ENCODE measurements at places on chromosomes 16 and 17.

DNA sequence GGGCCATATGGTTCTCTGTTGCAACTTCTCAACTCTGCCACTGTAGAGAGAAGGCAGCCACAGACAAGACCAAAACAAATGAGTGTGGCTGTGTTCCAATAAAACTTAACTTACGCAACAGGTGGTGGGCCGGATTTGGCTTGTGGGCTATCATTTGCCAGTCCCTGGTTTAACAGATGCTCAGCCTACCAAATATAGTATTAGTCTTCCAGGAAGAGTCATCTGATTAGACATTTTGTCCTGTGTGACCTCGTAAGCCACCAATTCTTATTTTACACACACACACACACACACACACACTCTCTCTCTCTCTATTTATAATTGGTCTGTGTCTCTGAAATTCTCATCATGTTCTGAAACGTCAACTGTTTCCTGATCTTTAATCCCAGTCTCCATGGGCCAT lies 245.9 kb downstream of the XYLT1 start:
- no peak for DNase-seq

- no peak for DNase-seq
Measured at GRCh38 chr17:27896701-27897100, 3.5 kb upstream of the LYRM9 start.

DNA sequence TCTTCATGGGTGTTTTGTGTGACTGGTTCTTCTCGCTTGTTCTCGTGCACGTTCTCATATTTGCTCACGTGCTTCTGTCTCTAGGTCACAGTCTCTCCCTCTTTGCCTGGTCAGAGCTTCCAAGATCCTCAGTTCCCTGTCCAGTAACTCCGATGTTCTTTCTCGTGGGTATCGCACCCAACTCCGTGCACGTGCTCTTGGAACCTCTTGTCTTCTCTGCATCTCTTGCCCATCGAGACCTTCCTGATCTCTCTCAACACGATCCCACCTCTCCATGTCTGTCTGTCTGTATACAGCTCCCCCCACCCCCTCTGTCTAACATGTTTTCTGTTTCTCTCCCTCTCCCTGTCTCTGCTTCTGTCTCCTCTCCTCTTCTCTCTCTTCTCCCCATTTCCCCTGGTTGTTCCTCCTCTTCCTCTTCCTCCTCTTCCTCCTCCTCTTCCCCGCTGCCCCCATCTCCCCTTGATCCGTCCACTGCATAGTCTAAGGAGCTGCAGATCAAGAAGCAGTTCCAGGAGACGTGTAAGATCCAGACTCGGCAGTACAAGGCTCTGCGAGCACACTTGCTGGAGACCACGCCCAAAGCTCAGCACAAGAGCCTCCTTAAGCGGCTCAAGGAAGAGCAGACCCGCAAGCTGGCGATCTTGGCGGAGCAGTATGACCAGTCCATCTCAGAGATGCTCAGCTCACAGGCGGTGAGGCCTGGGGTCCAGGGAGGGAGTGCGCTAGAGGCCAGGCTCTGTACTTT lies 6.1 kb downstream of the HIRIP3 start:
- no peak for DNase-seq

DNA sequence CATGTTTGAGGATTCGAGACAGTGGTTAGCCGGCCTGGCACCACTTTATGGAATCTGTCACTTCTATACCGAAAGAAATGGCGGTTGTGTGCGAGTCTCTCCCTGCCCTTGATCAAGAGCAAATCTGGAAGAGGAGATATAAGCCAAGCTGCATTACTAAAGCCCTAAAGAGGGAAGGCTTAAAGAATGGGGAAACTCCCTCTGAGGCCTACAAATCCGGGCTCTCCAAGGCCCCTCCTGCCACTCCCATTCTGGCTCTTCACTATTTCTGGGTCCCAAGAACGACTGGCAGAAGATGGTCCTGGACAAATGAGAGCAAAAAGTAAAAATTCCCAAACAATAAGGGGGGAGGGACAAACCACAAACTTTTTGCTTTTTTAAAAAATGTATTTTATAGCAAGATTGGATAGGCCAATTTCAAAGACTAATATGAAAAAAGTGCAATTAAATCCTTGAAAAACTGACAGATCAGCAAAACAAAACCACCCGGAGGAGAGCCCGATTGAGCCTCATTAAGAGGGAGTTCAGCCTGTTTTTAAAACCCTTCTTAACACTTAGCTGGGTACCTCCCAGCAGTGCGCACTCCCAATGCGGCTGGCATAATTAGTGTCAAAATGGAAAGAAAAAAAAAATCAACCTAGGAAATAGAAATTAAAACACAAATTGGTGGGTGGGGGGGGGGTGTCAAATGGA lies 193.5 kb downstream of the ZFHX3 start:
- no peak for DNase-seq

GRCh38 chr17:37278247-37278894 lies 97.4 kb upstream of the C17orf78 start:
- no peak for DNase-seq

GRCh38 chr17:79541056-79541850 lies 69.6 kb downstream of the RBFOX3 start:
- DNase-seq, result no peak

- DNase-seq, result no peak
Measured at GRCh38 chr17:673200-673681, 41.4 kb downstream of the VPS53 start.

DNA sequence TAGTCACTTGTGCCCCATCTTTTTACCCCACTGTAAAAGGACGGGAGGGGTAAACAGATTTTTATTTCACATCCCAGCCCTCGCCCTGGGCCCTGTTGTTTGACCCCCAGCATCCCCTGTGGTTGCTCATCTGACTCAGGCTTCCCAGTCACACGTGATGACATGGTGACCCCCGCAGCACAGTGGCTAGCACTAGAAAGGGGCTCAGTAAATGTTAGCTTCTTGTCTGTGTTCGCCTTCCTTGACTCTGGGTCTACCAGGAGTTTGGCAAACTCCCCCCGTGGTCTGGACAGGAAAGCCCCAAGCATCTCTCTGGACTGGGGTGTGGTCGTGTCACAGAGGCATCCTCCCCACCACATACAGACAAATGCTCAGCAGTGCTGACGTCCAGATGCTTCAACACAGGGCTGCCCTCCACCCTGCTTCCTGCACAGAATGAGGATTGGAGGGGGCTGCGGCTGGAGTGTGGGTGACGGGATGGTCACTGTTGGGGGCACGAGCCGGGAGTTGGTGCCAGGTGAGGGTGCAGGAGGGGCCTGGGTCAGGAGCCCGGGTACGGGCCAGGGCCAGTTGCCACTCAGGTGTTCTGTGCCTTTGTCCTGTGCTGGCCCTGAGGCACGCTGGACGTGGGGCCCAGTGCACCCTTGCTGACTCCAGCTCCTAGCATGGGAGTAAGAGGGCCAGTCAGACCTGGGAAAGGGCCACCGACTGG lies 69.1 kb downstream of the METRNL start:
- DNase-seq, result no peak

- DNase-seq, result no peak
Measured at GRCh38 chr17:76071531-76072147, 678 bp downstream of the SRP68 start.

DNA sequence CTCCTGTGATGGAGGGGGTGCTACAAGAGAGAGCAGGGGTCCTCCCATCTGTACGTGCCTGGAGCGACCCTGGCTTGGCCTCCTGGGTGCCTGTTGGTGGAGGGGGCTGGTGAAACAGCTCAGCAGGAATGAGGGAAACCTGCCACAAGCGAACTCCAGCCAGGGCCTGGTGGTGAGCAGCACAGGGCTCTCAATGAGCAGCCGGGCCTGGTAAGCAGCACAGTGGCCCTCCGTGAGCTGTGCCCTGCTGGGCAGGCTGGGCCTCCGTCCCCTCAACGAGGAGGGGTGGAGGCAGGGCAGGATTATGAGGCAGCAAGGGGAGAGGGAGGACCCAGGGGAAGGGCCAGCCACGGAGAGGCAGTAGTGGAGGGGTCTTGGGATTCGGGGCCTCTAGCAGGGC lies 101.9 kb downstream of the SDK2 start:
- no peak for DNase-seq

GRCh38 chr17:50355336-50355700 lies 9.4 kb downstream of the XYLT2 start:
- no peak for DNase-seq

DNA sequence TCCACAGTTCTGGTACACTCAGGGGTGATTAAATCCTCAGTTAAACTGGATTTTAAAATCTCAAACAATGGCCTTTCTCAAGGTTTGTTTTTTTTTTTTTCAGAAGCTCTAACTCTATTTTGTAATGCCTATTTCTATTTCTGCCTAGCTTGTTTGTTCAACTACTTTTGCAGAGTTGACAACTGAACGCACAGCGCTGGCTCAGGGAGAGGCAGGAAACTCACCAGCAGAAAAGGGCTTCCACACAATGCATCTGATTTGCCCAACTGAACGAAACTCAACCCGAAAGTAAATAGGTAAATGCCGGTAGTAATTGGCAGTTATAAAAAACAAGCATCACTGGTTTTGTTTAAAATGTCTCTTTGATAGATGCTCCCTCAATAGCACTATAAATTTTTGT lies 52.7 kb upstream of the CNEP1R1 start:
- no peak for DNase-seq

GRCh38 chr17:78724999-78725398 lies 57.1 kb downstream of the CYTH1 start:
- no peak for DNase-seq

- DNase-seq, result no peak
Measured at GRCh38 chr17:74326506-74326905, 480 bp downstream of the KIF19 start.

- no peak for DNase-seq
Measured at GRCh38 chr17:70307430-70308225, 138.3 kb downstream of the KCNJ2 start.

DNA sequence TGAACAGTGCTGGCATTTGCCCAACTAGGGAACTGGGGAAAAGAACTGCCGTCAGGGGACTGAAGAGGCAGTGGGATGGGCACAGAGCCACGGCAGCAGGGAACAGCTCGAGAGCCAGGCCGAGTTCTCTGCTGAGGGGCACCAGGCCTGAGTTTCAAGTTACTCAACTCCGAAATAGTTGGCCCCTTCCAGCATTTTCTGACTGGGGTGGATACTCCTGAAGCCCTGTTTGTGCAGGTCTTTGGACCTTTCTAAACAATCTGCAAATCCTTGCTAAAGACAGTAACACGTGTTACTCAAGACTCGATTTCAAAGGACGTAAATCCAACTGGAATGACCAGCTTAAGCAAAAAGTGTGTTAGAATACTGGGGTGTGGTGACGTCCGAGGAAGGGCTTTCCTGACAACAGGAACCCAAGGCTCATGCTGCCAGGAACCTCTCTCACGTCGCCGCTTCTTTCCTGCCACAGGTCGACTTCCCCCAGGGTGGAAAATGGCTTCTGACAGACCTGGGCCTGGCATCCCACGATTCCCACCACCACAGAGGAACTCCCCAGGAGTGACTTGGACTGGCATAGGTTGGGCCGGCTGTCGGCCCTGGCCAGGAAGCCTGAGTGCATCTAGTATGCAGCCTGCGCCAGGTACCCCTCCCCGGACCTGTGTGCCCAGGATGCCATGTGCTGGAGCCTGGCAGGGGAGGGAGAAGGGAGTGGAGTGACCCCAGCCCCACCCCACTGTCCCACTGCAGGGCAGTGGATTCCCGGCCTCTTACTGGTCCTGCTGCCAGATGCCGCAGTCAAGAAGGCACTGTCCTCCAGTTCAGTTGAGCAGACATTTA lies 71.9 kb downstream of the N4BP1 start:
- DNase-seq, result no peak

DNA sequence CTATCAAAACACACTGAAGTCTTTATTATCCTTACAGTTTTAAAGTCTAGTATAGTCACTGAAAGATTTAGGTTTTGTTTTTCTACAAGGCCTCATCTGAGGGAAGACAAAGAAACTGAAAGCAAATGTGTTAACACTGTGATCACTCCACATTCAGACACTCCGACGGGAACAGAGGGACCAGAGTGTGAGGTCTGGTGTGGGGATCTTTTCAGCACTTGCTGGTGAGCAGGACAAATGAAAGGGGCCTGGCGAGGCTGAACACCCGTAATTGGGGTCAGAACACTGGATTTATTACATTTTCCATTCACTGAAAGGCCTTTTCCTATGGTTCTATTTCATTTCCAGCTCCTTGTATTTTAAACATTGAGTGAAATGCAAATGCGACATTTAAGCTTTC lies 910.5 kb downstream of the CDH11 start:
- no peak for DNase-seq

- no peak for DNase-seq
Measured at GRCh38 chr16:6484081-6484480, 848.6 kb upstream of the RBFOX1 start.

DNA sequence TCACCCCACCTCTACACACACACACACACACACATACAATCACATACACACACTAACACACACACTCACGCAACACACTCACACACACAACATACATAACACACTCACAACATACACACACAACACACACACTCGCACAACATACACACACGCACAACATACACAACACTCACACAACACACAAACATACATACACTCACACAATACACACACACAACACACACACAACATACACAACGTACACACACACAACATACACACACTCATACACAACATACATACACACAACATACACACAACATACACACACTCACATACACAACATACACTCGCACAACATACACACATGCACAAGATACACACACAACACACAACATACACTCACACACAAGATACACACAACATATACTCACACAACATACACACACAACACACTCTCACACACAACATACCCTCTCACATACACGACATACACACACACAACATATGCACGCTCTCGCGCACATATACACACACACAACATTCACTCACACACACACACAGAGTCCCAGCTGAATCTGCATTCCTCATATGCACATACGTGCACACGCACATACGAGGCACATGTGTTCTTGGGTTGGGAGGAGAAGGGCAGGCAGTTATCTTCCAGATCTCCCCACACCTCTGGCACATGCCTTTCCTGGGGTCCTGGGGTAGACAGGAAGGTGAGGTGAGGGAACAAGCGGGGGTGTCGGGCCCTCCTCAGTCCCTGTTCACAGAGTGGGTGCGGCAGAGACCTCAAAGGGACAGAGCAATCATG lies 1.1 kb downstream of the ASGR2 start:
- no peak for DNase-seq

DNA sequence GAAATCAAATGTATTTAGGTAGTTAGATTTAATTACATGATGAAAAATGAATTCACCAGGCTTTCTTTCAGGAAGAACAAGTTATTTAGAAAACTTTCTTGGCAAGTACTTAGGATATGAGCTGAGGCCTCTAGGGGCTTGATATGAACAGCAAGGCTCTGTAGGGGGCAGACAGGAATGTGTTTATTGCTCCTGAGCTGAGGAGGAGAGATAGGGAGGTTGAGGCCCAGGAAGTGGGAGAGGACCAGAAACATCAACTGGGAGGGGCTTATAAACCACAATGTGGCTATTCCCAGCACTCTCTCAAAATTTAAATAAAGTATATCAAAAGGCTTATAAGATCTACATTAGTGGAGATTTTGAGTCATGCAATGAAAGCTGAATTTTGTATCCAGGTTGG lies 154.0 kb upstream of the MAF start:
- DNase-seq, result no peak

DNA sequence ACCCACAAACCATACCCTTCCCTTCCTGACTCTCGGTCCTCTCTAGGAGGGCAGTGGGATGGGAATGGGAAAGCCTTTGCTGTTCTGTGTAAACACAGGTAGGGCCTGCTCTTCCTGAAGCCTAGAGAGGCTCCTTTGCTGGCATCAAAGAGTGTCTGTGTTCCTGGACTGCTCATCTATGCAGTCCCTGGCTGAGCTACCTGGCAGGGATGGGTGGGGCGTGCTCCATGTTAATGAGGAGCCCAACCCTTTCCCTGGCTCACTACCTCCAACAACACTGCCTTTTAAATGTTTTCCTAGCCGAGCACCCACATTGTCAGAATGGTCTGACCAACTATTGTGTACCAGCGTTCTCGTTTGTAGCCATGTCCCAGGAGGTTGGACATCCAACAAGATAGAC lies 26.6 kb upstream of the NAGLU start:
- DNase-seq, result no peak

- no peak for DNase-seq
Measured at GRCh38 chr16:70159355-70160348, 13.9 kb upstream of the CLEC18C start.

Data from stimulated activated CD4-positive, alpha-beta T cell treated with anti-CD3 and anti-CD28 coated beads, TNF-alpha, amount 100 ng/mL, for 24 hours (primary cell).